ENCODE measurements at places on chromosomes 13 and 19.

DNA sequence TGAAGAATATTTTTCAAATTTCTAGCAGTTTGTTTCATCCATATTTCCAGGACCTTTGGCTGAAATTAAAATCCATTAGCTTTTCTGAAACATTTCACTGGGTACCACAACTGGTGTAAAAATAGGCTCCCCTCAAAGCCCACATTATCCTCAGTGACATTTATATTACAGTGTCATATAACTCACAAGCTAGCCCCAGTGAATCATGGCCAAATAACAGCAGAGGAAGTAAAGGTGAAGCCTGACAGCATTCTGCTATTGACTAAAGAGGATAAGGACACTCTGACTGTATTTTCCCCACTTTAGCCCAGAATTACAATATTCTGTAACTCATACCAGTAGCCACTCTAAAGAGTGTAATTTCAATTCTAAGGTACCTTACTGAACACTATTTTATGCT, 21.9 kb downstream of the KCTD12 start:
- no peak for DNase-seq

DNA sequence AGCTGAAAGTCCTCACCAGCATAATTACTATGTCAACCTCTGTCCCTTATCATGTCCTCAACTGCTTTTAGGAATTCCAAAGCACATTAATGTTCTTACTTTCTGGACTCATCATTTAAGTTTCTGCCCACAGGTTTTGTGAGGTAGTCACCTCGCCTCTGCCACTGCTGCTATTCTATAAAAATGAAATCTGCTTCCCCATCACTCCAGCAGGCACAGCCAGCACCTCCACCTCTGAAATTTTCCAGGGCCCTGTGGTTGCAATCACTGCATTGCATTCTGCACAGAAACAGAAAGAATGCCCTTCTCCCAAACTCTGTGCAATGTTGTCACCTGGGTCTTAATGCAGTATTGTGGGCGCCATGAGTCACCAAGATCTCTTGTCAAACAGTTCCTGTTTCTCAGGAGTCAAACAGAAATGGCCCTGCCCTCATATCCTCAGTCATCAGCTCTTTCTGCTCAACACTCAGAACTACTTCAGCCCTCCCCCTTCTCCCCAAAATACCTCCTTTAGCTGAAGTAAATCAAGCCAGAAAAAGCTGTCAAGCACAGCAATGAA, 529.2 kb upstream of the NBEA start:
- DNase-seq, result no peak

DNA sequence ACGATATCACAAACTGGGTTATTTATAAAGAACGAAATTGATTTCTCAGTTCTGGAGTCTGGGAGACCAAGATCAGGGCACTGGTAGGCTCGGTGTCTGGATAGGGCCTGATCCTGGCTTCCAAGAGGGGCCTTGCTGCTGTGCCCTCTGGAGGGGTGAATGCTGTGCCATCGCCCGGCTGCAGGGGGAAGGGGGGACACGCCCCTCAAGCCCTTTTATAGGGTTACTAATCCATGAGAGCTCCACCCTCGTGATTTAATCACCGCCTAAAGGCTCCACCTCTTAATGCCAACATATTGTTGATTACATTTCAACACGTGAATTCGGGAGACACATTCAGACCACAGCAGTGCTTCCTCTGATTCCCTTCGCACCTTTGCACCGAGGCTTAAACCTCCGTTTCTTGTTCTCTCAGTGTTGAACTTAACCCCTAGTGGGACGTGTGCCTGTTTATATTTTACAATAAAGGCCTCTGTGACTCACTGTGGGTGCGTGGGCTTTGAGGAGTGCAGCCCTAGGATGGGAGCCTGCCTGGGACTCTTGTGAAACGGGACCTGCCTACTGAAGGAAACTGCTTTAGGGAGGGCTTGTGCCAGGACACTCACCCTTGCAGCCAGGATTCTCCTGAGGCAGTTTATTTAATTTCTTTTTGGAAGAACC, 52.4 kb upstream of the SPATA13 start:
- no peak for DNase-seq

- DNase-seq, result no peak
Measured at GRCh38 chr13:113351514-113352026, 12.4 kb downstream of the GRTP1 start.

DNA sequence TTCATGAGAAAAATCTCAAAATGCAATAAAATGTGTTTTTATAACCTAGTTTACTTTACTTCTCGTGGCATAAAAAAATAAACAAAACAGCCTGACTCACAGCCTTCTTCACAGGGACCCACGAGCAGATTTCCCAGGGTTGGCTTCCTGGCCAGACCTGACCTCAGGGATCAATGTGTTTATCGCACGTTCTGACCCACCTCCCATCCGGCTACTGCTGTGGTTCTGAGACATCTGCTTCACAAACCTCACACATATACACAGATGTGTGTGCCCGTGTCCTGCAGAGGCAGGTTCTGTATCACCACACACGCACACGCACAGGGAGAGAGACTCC, 118.3 kb downstream of the COL4A2 start:
- DNase-seq, result no peak

DNA sequence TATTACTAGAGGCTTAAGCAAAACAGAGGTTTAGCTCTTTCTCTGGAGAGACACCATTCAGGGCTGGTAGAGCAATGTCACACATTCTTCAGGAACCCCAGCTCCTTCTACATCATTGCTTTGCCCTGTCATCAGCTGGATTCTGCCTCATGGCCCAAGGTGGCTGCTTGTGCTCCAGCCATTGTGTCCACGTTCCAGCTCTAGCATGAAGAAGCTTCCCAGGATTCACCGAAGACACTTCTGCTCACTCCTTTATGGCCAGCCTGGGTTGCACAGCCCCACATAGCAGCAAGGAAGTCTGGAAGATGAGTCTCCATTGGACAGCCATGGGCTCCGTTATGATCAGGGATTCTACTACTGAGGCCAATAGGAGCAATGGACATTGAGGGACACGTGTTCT, 13.2 kb downstream of the PGLS start:
- no peak for DNase-seq

Data from NCI-H526 treated with DMSO at 0.1 percent for 48 hours (cell line).